Left renal cortex interstitium (tissue), 4 donors: ENCODE measurements at places on chromosomes 1 and 21. TPM values are rescaled to one million over a fixed set of nuclear protein-coding genes. Genes with fewer than 3 reads are reported as not detected.
A peak's percentile ranks its signal among the peaks of the same experiment; 100 is the strongest.

Gene SLC25A34
- polyA plus RNA-seq = 1.3 TPM

Gene CDCA8
- 18.9 TPM for polyA plus RNA-seq

Gene WASF2
- polyA plus RNA-seq = 120 TPM

Gene USP21
- 51.1 TPM for polyA plus RNA-seq

Gene ADGRL2
- polyA plus RNA-seq = 158 TPM

Gene HMCN1
- 52.5 TPM for polyA plus RNA-seq

Gene FMO5
- polyA plus RNA-seq = 11.0 TPM

Gene ENAH
- polyA plus RNA-seq = 108 TPM

Gene NBPF4
- polyA plus RNA-seq = not detected

Gene SPRR2A
- polyA plus RNA-seq = not detected

Gene LHX8
- not detected for polyA plus RNA-seq

- DNase-seq = no peak
Measured at GRCh38 chr1:211642870-211643269, 32.6 kb downstream of the NEK2 start.

DNA sequence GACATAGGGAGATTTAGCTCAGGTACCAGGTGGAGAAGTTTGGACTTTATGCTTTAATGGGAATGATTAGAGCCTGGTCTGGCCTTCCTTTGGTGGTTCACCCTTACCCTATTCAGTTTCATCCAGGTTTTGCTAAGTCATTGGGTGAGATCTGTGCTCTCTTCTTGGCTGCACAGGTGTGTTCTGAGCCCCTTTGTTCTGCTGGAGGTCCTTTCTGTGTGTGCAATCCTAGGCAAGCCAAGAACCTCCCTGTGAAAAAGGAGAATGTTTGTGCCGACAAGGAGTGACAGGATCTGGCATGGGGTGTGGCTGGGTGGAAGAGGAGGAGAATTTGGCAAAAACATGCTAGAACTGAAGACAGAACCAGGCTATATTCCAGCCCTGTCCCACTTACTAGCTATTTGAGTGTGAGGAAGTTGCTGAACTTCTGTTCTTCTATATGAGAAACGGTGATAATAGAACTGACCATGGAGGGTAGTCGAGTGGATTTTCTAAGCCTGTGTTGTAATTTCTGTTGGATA, 4.6 kb downstream of the GSTM5 start:
- DNase-seq = no peak

DNA sequence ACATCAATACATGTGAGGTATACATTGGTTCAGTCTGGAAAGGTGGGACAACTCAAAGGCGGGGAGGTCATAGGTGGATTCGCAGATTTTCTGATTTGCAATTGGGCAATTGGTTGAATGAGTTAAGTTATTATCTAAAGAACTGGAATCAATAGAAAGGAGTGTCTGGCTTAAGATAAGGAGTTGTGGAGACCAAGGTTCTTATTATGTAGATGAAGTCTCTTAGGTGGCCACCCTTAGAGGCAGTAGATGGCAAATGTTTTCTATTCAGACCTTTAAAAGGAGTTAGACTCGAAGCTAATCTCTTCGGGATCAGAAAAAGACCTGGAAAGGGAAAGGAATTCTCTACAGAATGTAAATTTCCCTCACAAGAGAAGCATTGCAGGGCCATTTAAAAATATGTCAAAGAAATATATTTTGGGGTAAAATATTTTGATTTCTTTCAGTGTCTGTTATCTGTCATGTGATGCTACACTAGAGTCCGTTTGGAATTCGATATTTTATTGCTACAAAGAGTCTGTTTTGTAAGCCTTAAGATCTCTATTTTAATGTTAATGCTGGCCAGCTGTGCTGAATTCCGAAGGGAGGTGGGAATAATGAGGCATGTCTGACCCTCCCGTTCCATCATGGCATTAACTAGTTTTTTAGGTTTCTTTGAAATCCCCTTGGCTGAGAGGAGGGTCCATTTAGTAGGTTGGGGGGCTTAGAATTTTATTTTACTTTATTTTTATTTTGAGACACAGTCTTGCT, 265.1 kb downstream of the PTPRU start:
- no peak for DNase-seq

- DNase-seq = no peak
Measured at GRCh38 chr1:42735477-42736105, 4.4 kb downstream of the CLDN19 start.

- no peak for DNase-seq
Measured at GRCh38 chr1:30342535-30343141, 380.7 kb downstream of the MATN1 start.

GRCh38 chr1:240092301-240093119, 827 bp downstream of the FMN2 start:
- no peak for DNase-seq

DNA sequence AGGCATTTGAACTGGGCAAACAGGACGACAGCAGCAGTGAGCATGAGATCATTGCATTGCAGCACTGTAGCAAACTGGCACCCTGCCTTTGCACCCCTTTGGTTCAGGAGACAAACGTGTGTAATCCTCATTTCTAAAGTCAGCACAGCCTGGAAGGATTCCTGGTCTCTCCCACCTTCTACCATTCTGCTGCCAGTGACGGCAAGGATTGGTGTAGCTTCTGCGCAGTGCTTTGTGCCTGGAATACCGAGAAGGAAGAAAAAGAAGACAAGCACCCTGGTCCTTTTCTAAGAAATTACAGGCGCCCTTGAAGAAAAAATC, 805.3 kb downstream of the USP25 start:
- no peak for DNase-seq

GRCh38 chr1:6625584-6626149, 999 bp downstream of the THAP3 start:
- DNase-seq = no peak

DNA sequence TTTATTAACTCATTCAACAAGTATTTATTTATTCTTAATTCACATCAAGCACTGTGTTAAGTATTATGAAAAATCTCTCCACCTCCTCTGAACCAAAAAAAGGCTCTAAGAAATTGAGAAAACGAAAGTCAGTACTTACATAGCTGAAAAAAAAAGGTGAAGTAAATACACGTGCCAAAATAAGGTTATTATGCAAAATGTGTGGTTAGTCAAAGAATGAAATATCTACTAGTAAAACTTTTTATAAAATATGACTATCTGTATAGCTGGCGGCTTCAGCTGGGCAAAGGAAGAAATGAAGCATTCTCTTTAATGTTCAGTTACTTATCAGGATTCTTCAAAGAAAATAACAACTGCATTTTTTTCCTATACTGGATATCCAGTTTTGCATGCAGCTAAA, 35.5 kb upstream of the ASPM start:
- DNase-seq = no peak

GRCh38 chr1:16205891-16206546, 6.4 kb downstream of the ARHGEF19 start:
- DNase-seq = no peak

DNA sequence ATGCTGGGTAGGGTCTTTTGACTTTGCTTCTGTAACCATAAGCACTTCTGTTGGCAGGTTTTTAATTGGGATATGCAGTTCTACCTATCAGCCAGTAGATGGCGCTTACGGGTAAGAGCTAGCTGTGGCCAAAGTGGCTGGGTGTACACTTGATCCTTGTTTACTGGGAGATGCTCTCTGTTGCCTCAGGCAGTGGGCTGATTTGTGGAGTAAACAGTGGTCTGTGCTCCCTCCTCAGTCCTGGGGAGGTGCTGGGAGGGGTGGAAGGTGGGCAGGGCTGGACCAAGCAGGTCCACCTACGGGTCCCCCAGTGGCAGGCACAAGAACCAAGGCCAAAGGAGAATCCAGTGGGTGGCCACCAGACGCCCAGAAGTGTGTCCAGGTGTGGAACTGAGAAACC, 43.4 kb downstream of the RALGPS2 start:
- no peak for DNase-seq

DNA sequence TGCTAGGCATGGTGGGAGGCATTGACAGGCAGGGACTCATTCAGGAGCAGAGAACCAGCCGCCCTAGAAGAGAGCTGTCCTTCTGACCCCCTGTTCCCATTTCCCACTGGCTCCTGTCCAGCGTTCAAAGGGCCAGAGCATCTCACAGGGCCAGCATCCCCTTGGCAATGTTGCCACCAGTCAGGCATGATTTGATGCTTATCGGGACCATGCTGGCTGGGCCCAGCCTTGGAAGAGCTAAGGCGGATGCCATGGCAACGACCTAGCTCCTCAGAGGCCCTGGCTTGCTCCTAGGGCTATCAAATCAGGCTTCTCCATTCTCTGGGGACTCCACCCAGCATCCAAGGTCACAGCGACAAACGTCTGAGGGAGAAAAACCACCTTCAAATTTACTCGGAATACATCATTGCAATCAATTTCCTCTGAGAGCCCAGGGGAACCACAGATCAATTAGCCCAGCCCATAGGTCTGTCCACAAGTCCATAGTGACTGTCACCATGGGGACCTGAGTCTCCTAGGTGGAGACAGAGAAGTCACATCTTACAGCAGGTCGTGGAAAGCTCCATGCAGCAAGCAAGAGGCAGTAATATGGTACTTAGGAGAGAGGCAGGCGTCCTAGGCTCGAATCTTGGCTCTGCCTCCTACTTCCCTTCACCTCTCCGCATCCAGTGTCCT, 14.1 kb upstream of the VWA5B1 start:
- no peak for DNase-seq

DNA sequence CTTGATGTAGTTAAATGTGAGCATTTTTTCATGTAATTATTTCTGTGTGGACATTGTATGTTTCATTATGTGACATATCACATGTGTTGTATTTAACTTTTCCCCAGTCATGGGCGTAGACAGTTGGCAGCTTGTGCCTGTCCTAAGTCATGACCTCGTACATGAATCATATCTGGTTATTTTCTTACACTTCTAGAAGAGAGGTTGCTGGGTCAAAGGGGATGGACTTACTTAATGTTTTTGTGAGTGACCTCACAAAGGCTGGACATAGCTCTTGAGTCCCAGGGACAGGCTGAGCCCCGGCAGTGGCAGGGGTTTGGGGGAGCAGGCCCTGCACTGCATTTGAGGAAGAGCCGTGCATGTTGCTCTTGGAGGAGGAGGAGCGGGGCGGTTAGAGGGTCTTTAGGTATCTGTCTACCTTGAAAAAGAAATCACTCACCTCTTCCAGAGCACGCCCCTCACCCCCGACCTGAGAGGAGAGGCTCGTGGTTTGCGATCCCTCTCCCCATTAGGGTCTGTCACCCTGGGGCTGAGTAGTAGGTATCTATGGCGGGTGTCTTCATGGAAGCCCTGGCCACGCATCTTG, 16.4 kb downstream of the IFNGR2 start:
- no peak for DNase-seq

- no peak for DNase-seq
Measured at GRCh38 chr1:218424502-218424901, 79.4 kb downstream of the TGFB2 start.

DNA sequence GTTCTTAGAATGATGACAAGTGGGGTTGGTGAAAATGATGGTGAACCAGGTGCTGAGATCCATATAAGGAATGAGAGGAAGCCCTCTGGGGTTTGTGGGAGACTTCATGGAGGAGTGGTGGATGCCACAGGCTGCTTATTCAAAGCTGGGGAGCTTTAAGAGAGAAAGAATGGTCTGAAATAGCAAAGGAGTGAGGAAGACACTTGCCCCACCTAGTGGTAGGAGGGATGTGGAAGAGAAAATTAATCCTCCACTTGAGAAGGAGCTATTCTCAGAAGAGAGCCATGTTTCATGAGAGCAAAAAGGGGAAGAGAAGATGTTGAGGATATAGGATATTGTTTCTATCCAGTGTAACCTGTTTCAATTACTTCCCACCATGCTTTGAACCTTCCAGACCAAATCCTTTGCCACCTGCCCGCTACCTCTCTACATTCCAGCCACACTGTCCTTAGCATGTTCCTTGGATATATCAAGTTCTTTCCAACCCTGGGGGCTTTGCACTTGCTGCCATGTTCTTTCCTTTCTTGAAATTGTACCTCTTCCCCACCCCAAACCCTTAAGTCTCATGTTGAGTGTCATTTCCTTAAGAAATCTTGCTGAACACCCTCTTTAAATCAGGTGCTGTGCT, 19.6 kb upstream of the ZNF648 start:
- peak; percentile 37 for DNase-seq

DNA sequence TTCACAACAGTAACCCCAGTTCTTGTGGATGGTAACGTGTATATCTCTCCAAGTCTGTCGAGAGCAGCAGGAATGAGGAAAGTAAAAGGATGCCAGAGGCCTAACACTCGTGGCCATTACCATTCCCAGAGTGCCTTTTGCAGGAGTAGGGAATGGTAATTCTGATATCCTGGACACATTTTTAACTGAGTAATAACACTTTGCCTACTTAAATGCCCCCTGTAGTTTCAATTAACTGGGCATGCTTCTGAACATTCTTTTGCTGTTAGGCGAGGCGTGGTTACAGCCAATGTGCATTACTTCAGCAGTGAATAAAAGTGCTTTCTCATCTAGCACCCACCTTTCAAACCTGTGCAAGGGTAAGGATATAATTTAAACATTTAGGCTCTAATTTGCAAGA, 258.5 kb upstream of the ADGRL2 start:
- no peak for DNase-seq

GRCh38 chr1:150875197-150876118, 941 bp downstream of the ARNT start:
- DNase-seq = no peak

DNA sequence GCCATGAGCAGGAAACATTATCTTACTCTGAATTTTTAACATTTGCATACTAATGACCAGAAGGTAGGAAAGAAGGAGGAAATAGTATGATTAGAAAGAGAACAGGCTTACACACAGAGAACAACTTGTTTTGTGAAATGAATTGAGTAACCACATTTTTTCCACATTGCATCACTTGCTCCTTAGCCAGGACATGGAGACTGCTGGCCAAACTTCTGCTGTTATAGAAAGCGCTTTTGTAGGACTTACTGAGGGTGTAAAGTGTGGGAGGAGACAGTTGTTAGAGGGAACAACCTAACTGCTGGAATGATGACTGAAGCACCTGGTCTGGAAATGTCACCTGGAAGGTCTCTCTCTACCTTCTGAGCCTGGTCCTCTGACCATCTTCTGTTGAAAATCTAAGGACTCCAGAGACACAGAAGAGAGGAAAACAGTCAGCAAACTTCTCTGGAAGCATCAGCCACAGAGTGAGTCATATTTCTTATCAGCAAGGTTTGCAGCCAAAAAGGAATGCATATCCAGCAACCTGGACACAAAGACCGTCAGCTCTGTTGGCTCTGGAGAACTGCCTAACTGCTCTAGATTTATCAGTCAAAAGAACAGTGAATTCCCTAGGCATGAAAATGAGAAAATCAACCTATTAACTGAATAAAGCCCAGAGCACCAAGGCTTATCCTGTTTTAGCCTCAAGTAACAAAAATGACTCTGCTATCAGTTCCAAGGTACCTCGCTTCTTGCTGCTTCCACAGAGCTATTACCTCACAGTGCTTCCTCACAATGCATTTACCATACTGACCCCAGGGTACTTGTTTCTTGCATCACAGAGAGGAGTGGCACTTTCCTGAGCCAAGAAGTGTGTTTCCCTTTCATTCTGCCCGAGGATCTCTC, 88.0 kb upstream of the SLFNL1 start:
- DNase-seq = no peak

DNA sequence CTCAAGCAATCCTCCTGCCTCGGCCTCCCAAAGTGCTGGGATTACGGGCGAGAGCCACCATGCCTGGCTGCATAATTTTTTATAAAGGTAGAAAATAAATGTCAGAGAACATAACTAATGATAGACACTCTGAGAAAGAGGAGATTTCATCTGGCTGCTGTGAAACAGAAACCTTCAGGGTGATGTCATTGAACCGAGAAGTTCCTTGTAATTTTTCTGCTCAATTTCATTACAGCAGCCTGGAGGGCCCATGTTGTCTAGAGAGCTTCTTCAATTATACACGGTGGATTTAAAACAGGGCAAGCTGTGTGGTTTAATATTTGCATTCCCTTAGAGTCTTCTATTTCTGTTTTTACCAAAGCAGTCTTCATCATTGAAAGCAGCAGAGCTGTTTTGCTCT, 64.3 kb upstream of the MORC3 start:
- DNase-seq = no peak

- no peak for DNase-seq
Measured at GRCh38 chr21:35475009-35475408, 425.9 kb upstream of the RUNX1 start.
